ENCODE measurements at places on chromosomes 6 and 20. TPM values are rescaled to one million over a fixed set of nuclear protein-coding genes. Genes with fewer than 3 reads are reported as not detected.

Gene RRAGD
- 39.9 TPM for total RNA-seq

Gene MAFB
- 4.0 TPM for total RNA-seq

Gene AVP
- not detected for total RNA-seq

Gene PLEKHG1
- total RNA-seq: 45.2 TPM

Gene PMEPA1
- total RNA-seq: 8.4 TPM

Gene SAMD10
- 7.9 TPM for total RNA-seq

Gene PTCRA
- not detected for total RNA-seq

Gene OPN5
- total RNA-seq: not detected

Gene BPIFB2
- not detected for total RNA-seq

Gene SAMHD1
- 23.4 TPM for total RNA-seq

Gene PRDM1
- 0.45 TPM for total RNA-seq

Gene TFAP2D
- total RNA-seq: not detected

Gene UBD
- total RNA-seq: not detected

Gene C2
- 4.1 TPM for total RNA-seq

Gene TCF15
- 0.36 TPM for total RNA-seq

Gene ZNF335
- 17.1 TPM for total RNA-seq

Gene TSPO2
- total RNA-seq: not detected

Gene SLC22A16
- 0.91 TPM for total RNA-seq

Gene CEP250
- 26.1 TPM for total RNA-seq

Gene MOCS1
- 7.2 TPM for total RNA-seq

Gene COL9A3
- total RNA-seq: 3.8 TPM

Gene NEU1
- 11.7 TPM for total RNA-seq

Gene SLC4A11
- 0.36 TPM for total RNA-seq

Gene MUC21
- total RNA-seq: not detected

Gene OR2B6
- total RNA-seq: not detected

Gene CTCFL
- total RNA-seq: not detected

Gene IPCEF1
- total RNA-seq: 4.4 TPM

Gene TRIM40
- not detected for total RNA-seq

Gene WFDC10B
- total RNA-seq: not detected

Gene PACSIN1
- total RNA-seq: 4.3 TPM

Gene RAMACL
- 3.5 TPM for total RNA-seq

Gene PPP1R14C
- 30.2 TPM for total RNA-seq

Gene MYBL2
- 2.4 TPM for total RNA-seq

Gene ARG1
- 1.3 TPM for total RNA-seq

Gene GSTA2
- not detected for total RNA-seq

Gene KCNG1
- total RNA-seq: 3.5 TPM

Gene RWDD1
- total RNA-seq: 29.3 TPM

Gene MDFI
- total RNA-seq: 51.2 TPM

Gene COL19A1
- 0.45 TPM for total RNA-seq

Gene RNF217
- total RNA-seq: 23.7 TPM

Gene FAM83B
- 0.64 TPM for total RNA-seq

Gene CDYL
- total RNA-seq: 31.8 TPM

Gene C6orf163
- 12.3 TPM for total RNA-seq

Gene NFKBIE
- total RNA-seq: 4.5 TPM

Gene LY6G6C
- total RNA-seq: not detected

Gene CST4
- total RNA-seq: not detected

Gene ISM1
- total RNA-seq: 0.54 TPM

Gene SSTR4
- 0.54 TPM for total RNA-seq

Gene PNPLA1
- total RNA-seq: not detected

Gene VAPB
- total RNA-seq: 28.2 TPM

Gene RCAN2
- total RNA-seq: 30.3 TPM

Gene RBBP8NL
- total RNA-seq: not detected

Gene RNF144B
- 3.3 TPM for total RNA-seq

Gene DEFB127
- not detected for total RNA-seq

Gene CPXM1
- 19.9 TPM for total RNA-seq

Gene RIPPLY2
- total RNA-seq: 8.0 TPM

Gene PRKN
- total RNA-seq: 11.5 TPM

Gene HRH3
- total RNA-seq: 1.7 TPM

Gene CALHM5
- 0.91 TPM for total RNA-seq
